T47D (cell line): ENCODE measurements at places on chromosomes 12 and 14.

DNA sequence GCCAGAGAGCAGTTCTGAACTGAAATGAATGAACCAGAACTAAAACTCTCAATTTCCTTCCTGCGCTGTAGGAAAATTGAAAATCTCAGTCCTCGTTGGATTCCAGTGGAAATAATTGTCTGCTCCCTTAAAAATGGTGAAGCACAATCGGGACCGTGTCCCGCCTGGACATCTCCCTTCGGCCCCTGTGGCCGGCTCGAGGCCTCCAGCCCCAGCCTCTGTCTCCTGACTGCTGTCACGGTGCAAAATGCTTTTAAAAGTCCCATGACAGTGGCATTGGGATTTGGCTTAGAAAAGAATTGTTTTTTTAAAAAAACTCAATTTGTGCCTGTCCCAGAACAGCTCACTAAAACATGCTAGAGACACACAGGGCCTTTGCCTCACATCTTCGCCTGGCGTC is 142.5 kb downstream of the ZNF664 start:
- DNase-seq: no peak

DNA sequence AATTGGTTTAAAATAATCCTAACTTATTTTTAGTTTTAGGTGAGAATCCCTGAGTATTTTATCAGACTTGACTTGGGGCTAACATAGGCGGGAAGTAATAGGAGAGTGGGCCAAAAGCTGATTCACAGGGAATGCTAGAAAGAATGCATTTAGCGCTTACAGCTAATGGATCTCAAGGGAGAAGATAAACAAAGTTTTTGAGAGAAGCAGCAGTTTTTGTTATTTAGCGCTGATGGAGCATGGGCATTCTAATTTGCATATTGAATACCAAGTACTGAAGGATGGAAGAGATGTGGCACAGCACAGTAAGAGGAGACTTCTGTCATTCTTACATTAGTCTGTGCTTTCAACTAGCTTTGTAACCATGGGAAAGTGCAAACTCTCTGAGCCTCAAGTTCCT is 436.0 kb upstream of the FBXO33 start:
- no peak for DNase-seq

DNA sequence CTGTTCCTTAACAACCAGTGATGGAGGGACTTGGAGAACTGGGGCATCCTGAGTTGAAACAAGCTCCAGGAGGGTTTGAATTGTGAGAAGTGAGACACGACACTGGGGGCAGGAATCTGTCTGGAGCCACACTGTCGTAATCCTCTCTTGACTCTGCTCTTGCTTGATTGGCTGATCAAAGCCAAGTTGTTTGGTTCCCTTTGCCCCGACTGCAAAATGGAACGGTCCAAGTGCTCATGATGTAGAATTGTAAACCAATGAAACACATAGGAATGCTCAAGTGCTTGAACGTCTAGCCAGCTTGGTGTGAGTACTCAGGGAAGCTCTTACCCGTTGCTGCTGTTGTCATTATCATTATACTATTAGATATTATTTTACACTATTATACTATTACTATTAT is 98.1 kb downstream of the TMEM132C start:
- no peak for DNase-seq

DNA sequence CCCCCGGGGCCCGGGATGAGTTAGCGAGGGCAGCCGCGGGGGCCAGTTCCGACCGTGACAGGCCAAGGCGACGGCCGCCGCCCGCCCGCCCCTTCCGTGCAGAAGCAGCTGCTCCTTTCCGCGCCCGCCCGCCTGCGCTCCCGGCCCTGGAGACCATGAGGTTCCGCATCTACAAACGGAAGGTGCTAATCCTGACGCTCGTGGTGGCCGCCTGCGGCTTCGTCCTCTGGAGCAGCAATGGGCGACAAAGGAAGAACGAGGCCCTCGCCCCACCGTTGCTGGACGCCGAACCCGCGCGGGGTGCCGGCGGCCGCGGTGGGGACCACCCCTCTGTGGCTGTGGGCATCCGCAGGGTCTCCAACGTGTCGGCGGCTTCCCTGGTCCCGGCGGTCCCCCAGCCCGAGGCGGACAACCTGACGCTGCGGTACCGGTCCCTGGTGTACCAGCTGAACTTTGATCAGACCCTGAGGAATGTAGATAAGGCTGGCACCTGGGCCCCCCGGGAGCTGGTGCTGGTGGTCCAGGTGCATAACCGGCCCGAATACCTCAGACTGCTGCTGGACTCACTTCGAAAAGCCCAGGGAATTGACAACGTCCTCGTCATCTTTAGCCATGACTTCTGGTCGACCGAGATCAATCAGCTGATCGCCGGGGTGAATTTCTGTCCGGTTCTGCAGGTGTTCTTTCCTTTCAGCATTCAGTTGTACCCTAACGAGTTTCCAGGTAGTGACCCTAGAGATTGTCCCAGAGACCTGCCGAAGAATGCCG is 699 bp downstream of the MGAT2 start:
- DNase-seq: peak; percentile 60

GRCh38 chr14:53921027-53921426 is 35.6 kb downstream of the BMP4 start:
- DNase-seq: peak; percentile 69

DNA sequence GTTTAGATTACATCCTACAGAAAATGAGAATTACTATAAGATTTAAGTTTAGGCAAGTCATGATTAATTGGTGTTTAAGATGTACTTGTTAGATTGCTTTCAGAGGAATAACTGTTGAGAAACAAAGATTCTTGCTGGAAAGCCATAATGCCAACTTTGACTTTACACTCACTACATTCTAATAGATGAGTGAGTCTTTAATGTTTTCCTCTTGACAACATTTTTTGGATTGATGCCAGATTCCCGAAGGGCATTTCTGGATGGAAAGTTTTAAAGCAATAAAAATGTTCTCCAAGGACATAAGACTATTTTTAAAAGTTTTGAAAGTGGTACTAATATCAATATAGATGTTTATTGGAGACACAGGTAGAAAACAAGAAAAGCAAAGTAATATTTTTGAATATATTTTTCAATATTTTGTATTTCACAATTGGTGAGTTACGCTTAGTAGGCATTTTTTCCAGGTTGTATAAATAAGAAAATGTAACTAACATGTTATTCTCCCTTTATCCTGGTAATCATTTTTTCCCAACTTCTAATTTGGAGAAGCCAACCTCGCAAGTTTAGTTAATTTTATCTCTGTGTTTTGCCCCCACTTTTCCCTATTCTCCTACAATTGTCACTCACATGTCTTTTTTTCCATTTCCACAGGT is 307.3 kb downstream of the CEP128 start:
- DNase-seq: no peak

DNA sequence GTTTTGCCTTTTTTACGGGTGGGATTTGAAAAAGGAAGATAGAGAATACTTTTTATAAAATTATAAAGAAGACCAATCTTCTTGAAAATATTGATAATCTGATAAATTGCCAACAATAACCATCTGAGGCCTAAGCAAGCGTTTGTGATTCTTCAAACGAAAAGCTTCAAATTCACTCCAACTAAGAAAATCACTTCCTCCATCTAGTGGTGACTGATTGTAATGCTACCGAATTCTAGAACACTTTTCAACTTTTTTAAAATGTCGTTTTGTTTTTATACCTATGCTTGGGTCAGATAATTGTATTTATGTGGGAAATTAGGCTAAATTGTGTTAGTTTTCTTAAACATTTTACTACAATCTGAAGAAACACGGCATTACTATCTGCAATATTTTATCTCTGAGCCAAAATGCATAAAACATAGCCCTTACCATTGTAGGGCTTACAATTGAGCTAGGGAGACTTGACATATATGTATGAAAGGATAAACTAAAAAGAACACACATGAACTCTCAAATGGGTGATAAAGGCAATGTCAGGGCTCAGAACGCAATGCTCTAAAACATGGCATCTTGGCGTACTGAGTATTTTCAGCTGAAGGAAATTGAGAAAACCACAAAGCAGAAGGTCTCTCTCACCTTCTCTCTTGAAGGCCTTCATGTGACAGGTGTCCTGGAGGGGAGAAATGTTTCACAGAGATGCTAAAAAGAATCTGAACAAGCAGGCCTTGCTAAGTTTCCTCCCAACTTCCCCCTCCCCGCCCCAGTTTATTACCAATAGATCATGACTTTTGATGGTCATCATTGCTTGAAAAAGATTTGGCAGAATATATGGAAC is 36.8 kb upstream of the G2E3 start:
- peak; percentile 70 for DNase-seq

DNA sequence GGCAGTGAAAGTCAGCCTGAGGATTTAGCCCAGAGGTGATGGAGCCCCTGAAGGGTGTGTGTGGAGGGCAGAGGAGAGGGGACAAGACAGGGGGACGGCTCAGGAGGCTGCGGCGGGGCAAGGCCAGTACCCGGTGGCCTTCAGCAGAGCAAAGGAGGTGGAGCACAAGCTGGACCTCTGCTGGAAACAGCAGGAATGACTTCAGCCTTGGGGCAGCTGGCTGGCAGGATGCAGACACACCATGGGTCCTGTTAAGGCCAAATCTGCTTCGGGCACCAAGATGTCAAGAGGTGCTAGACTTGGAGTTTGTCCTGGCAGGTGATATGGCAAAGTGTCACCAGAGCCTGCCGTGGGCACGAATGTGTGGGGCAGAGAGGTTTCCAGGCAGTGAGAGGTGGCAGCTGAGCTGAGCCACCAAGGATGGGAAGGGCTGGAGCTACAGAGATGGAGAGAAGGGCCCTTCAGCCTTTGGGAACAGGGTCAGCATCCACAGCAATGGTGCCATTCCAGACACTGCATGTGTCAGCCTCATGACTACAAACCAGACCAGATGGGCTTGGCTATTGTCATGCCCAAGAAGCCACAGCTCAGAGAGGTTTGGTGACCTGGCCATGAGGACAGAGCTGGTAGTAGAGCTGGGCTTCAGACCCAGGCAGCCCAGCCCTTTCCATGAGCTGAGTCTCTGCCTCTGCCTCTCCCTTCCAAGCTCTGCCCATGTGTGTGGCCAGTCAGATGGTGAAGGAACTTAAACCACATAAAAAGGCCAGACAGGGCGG is 91.9 kb downstream of the LGMN start:
- DNase-seq: no peak

GRCh38 chr12:69252033-69252432 is 12.7 kb downstream of the CPSF6 start:
- peak; percentile 6 for DNase-seq

DNA sequence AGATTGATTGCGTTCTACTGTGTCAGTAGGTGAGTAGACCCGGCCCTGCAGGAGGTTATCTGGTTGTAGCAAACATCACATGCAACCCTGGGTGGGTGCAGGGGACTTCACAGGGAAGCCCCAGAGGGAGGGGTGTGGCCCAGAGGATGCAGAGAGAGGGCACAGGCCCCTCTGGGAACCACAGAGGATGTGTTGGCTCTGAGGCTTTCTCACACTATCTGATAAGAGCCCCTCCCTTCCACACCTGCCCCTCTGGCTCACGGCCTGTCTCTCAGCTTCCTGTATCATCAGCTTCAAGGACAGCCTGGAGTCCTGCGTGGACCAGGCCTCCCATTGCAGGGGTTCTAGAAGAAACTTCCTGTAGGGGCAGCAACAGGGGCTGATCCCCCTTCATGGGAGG is 101.9 kb downstream of the RIN3 start:
- DNase-seq: no peak
